ENCODE measurements at places on chromosomes 5 and 9.

GRCh38 chr5:175589714-175590113 is 68.2 kb upstream of the HRH2 start:
- no peak for DNase-seq

- no peak for DNase-seq
Observed at GRCh38 chr9:68969538-68969937, 44.4 kb downstream of the PRKACG start.

DNA sequence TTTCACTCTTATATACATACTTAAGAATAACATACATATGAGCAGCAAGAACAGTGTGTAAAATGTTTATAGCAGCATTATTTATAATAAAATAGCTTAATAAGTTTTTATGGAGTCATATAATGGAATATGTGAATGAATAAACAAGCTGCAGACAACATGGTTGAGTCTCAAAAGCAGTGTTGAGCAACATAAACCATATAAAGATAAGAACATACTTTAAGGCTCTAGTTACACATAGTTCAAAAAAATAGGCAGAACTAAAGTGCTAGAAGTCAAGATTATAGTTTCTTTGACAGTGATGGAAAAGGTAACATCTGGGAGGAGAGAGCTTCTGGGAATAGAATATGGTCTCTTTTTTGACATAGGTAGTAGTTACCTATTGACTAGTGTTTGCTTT is 53.7 kb upstream of the ADAMTS19 start:
- no peak for DNase-seq

DNA sequence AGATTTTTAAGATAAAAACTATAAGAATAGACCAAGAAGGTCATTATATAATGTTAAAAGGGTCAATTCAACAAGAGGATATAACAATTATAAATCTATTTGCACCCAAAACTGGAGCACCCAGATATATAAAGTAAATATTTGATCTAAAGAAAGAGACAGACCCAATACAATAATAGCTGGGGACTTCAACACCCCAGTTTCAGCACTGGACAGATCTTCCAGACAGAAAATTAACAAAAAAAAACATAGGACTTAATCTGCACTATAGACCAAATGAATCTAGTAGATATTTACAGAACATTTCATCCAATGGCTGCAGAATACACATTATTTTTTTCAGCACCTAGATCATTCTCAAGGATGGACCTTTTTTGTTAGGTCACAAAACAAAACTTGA is 331.9 kb downstream of the SPOCK1 start:
- DNase-seq = no peak

DNA sequence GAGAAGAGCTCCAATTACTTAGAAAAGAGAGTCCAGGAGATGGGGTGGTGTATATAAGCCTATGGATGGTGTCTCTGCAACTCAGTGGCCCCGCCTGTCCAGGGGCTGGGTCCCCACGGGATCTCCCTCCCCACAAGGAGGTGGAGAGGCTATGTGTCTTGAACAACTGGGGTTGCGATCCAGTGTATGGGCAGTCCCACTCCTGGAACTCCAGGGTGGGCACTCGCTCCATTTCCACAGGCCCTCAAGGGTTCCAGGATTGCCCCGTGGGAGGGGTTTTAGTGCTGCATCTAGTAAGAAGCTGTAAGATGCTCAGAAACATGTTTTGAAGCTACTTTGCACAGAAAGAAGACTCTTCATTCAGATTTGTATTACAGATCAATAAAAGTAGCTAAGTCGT is 558 bp upstream of the SMAD5 start:
- no peak for DNase-seq

Measured in osteoblast (primary cell).